T-helper 1 cell treated with Interleukin-12 subunit alpha and Interleukin-12 subunit beta and Interleukin-4 antibody, amounts not matched to agents 30 ng/mL and 1 ng/mL, for 36 hours (primary cell): ENCODE measurements at places on chromosomes 11 and 22. TPM values are rescaled to one million over a fixed set of nuclear protein-coding genes. Genes with fewer than 3 reads are reported as not detected.

GALNT18 gene
- 1.3 and 1.5 TPM in 2 replicates for total RNA-seq

FAM227A gene
- total RNA-seq: 0.39 TPM in 1 of 2 replicates, not detected in the other

KRTAP5-9 gene
- 0.24 TPM in 1 of 2 replicates, not detected in the other for total RNA-seq

CABP7 gene
- 0.07 TPM in 1 of 2 replicates, not detected in the other for total RNA-seq

KRTAP5-11 gene
- total RNA-seq: not detected in 2 replicates

C11orf52 gene
- not detected in 2 replicates for total RNA-seq

PLAAT4 gene
- total RNA-seq: 136 and 138 TPM in 2 replicates

NXPE4 gene
- total RNA-seq: not detected in 2 replicates

EMID1 gene
- not detected in 2 replicates for total RNA-seq

ARHGAP8 gene
- 0.10 and 0.44 TPM in 2 replicates for total RNA-seq

CCDC81 gene
- 0.66 and 1.2 TPM in 2 replicates for total RNA-seq

PATZ1 gene
- 27.4 and 31.0 TPM in 2 replicates for total RNA-seq

RAB36 gene
- not detected in 2 replicates for total RNA-seq

BEST1 gene
- total RNA-seq: 0.44 TPM in 1 of 2 replicates, not detected in the other

SCGB2A2 gene
- not detected in 2 replicates for total RNA-seq

SNX32 gene
- total RNA-seq: 2.3 and 2.9 TPM in 2 replicates

MISFA gene
- total RNA-seq: 4.6 and 5.3 TPM in 2 replicates

CRYBB1 gene
- total RNA-seq: not detected in 2 replicates

GGTLC3 gene
- total RNA-seq: not detected in 2 replicates

VSIG10L2 gene
- not detected in 2 replicates for total RNA-seq

BRSK2 gene
- total RNA-seq: 0.27 and 0.44 TPM in 2 replicates

TRPM5 gene
- not detected in 2 replicates for total RNA-seq

MED15 gene
- total RNA-seq: 151 and 165 TPM in 2 replicates

VPREB1 gene
- total RNA-seq: not detected in 2 replicates

GAS2 gene
- 2.0 and 2.9 TPM in 2 replicates for total RNA-seq

ALDH3B2 gene
- total RNA-seq: not detected in 2 replicates

CRYAB gene
- 0.76 TPM in 1 of 2 replicates, not detected in the other for total RNA-seq

TRMT112 gene
- total RNA-seq: 187 and 190 TPM in 2 replicates

BDNF gene
- total RNA-seq: not detected in 2 replicates

OR4A16 gene
- total RNA-seq: not detected in 2 replicates

ART5 gene
- not detected in 2 replicates for total RNA-seq

SLC22A12 gene
- not detected in 2 replicates for total RNA-seq

OSM gene
- 193 and 195 TPM in 2 replicates for total RNA-seq

TIGD3 gene
- total RNA-seq: 0.34 and 0.51 TPM in 2 replicates

EFCAB6 gene
- not detected in 2 replicates for total RNA-seq

MMP7 gene
- not detected in 2 replicates for total RNA-seq

POU2AF1 gene
- 9.1 and 9.3 TPM in 2 replicates for total RNA-seq

OR2AG1 gene
- not detected in 2 replicates for total RNA-seq

POLD3 gene
- 35.7 and 38.3 TPM in 2 replicates for total RNA-seq

PTPN5 gene
- total RNA-seq: not detected in 2 replicates

MMP8 gene
- not detected in 2 replicates for total RNA-seq
